ENCODE measurements at places on chromosomes 1 and 21.

GRCh38 chr1:16982902-16983301 is 2.5 kb upstream of the MFAP2 start:
- DNase-seq, result no peak

- no peak for DNase-seq
Measured at GRCh38 chr1:243230914-243231313, 24.2 kb downstream of the CEP170 start.

- no peak for DNase-seq
Measured at GRCh38 chr1:109476825-109477224, 6.9 kb upstream of the ATXN7L2 start.

- DNase-seq, result no peak
Measured at GRCh38 chr1:36161641-36162531, 5.9 kb downstream of the MAP7D1 start.

DNA sequence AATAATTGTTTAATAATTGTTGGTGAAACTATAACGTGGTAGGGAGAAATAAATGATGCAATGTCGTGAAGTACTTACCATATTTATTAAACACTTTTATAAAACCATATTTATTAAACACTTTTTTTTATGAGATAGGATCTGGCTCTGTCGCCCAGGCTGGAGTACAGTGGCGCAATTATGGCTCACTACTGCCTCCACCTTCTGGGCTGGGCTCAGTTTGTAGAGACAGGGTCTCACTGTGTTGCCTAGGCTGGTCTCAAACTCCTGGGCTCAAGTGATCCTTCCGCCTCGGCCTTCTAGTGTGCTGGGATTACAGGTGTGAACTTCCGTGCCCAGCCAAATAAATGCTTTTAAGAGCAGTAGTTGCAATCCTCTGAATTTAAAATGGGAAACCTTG is 76.0 kb upstream of the PGD start:
- no peak for DNase-seq

GRCh38 chr1:156388174-156389137 is 19.4 kb downstream of the RHBG start:
- DNase-seq, result no peak

DNA sequence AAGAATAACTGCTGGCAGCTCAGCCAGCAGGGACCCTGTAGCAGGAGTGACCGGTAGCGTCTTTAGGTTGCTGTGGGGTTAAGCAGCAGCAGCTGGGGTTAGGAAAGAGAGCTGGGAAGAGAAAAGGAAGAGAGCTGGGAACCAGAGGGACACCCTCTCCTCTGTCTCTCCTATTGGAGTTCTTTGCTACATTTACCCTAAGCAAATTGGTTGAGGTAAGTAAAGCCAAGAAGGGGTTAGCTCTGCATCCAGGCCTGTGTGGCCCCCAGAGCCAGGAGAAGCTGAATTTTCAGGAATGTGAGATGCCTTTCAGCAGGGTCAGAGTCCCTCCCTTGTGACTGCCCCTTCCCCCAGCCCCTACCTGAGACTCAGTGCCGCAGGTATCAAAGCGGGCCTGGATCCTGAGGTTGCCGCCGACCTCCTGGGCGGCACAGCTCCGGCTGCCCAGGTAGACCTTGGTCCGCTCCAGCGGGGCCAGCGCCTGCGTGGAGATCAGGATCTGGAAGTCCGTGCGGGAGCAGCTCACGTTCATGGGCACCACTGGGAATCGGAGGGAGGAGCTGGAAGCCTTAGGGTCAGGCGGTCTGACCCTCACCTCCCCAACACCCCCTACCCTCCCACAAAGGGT is 16.4 kb downstream of the CDCP2 start:
- DNase-seq, result no peak

- DNase-seq, result peak; percentile 73
Measured at GRCh38 chr1:8817412-8818324, at the start of gene RERE. TSS of gene RERE (minus strand) at chr1:8817640.

DNA sequence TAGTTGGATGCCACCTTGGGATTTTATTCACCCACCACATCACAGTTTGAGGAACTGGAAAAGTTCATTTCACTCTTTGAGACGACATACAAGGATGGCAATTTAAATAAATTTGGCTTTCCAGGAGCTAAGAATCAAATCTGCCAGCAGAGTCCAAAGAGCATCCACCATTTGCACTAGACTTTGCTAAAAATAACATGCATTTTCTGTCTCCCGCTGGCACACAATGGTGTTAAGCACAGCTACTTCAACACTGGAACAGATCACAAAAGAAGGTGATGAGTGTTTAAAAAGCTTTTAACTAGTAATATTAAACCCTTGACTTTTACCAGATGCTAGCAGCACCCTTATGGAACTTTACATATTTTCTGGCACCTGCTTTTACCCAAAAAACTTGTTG is 44.6 kb downstream of the MAEL start:
- no peak for DNase-seq

GRCh38 chr1:227884370-227885134 is 63.2 kb downstream of the WNT9A start:
- no peak for DNase-seq

DNA sequence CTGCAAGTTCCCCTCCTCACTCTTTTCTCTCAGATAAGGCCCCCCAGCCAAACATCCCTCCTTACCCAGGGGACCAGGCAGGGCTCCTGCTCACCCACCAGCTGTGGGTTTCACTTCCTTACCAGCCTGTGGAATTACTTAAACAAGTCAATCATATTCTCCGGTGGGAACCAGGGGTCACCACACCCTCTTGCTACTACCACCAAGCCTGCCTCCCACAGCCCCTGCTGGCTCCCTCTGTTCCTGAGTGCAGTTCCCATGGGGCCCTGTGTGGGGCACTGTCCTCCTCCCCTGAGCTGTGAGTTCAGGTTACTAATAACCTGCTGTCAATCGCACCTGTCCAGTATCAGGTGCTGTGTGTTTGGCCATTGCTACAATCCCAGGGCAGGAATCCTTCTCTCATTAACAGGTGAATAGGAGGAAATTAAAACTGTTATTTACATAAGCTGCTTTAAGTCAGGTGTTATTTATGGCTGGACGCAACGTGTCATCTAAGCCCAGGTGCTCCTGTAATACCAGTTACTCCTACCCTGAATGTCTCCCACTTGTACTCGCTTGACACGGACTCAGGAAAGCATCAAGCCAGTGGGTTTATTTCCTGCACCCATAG is 53.1 kb upstream of the LBR start:
- no peak for DNase-seq

GRCh38 chr1:207134581-207134980 is 30.5 kb downstream of the C4BPA start:
- DNase-seq, result no peak

DNA sequence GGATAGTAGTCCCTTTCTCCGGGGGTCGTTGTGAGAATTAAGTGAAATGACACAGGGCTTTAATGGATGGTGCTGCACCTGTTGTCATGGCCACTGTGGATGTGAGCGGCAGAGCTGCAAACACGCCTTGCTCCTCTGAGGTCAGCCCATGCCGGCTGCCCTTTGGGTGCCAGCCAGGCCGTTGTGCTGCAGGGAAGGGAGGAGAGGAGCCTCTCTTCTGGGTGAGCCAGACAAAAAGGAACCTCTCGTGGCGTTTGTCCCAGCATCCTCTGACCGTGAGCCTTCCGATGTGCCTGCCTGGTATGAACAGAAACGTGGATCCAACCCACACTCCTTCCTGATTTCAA is 383.0 kb upstream of the VAMP3 start:
- DNase-seq, result no peak

GRCh38 chr1:240765732-240766363 is 153.9 kb upstream of the GREM2 start:
- DNase-seq, result peak; percentile 70

DNA sequence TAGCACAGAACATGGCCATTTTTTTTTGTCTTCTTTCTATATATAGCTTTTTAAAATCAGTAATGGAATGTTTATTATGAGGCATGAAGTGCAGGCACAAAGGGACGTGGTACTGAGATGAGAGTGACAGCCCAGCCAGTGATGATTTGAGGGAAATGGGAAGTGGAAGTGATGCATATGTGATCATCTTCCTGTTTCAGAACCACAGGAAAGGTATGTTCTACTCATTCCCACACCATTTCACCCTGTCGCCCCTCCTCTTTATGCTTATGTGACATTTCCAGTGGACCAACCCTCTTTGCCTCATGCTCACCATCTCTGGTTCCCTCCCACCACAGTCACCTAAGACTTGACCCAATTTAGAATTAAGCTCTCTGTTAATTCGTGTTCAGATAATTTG is 24.3 kb downstream of the PTGS2 start:
- no peak for DNase-seq

DNA sequence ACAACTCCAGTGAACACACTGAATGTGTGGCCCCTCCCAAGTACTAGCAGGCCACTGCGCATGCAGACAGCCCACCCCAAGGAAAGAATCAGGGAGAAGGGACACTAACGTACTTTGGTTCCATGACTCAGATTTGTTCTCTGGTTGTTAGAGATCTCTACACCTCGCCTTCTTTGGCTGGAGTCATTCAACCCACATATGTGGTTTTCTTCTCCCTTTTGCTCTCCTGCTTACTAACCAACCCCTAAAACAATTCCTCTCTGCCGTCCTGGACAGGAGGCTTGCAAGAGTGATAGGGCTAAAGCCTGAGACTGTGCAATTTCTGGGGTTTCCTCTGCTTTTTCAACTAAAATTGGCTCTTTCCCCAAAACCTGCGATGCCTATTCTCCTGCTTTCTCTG is 5.7 kb upstream of the CD48 start:
- no peak for DNase-seq

GRCh38 chr1:76713535-76713934 is 153.7 kb upstream of the ST6GALNAC5 start:
- no peak for DNase-seq

DNA sequence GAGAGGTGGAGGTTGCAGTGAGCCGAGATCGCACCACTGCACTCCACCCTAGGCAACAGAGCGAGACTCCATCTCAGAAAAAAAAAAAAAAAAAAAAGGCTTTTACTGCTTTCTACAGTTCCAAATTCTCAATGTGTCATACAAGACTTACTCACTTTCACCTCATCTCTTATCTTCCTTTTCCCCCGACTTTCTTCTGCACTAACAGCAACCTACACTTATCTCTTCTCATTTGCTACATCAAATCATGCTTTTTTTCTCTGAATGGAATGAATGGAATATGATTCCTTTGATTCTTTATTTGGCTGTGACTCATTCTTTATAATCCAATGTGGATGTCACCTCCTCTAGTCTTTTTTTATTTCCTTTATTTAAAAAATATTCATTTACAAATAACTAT is 168.4 kb upstream of the DMRTA2 start:
- no peak for DNase-seq

DNA sequence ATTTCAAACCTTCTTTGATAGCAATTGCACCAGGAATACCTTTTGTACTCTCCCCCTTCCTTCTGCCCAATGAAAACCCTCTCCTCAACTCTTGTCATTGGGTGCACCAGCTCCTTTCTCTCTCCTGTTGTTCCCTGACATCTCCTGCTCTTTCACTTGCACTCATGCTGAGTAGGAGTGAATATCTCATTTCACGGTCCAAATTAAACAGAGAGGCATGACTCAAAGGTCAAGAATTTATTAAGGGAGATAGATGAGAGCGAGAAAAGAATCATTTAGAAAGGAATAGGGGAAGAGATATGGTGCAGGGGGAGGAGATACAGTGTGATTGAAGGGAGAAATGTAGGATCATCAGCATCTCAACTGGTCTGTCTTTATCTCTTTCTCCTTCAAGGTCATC is 22.1 kb downstream of the AIM2 start:
- DNase-seq, result no peak

GRCh38 chr1:71019233-71019969 is 28.2 kb downstream of the PTGER3 start:
- no peak for DNase-seq

DNA sequence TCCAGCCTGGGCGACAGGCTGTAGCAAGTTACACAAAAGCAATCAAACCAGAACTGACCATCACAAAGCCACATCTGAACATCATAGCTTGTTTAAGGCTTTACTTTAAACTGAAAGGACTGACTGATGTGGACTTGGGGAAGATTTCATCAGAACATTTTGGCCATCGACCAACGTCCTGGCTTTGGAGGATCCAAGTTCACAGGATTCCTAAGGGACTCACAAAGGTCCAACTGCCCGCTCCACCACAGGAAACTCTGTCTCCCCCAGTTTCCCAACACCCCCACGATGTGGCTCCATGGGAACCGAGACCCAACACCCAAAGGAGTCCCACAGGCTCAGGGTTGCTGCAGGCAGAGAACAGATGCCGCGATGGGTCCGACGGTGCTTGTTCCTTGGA is 9.3 kb downstream of the SSU72 start:
- DNase-seq, result no peak

- no peak for DNase-seq
Measured at GRCh38 chr1:45640293-45640692, 16.4 kb upstream of the CCDC17 start.

DNA sequence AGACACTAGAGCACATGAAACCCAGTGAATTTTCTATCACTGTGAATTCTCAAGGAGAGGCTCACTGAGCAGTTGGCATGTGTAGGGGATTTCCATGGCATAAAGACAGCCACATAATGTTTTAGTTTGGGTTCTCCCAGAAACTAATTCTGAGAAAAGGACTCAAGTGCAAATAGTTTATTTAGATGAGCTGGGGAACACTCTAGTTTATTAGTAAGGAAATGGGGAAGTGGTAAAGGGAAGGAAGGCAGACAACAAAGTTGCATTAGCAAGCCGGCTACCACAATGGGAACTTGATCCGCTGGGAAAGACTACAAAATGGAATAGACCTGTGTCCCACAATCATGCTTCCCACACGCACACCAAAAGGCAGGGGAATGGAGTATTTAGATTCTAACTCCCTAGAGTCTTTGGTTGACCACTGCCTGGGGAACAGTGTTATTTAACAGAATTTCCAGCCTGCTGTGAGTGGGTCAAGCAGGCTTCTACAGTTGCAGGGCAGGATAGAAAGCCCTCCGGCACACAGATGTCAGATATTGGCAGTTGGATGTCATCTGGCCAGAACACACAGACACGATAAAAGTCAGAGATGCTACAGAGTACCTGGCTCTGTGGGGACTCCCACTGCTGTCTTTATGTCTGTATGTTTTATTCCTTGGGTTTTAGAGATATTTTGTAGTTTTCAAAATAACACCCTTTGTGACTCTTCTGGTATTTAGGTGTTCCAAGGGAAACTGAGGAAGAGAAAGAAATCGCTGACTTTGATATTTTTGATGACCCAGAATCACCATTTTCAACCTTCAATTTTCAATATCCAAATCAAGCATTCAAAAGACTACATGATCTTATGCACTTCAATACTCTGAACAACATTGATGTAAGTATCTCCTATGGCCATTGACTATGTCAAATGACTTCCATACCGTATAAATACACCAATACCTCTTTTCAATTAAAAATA is 150.1 kb downstream of the PLA2G4A start:
- no peak for DNase-seq

- no peak for DNase-seq
Measured at GRCh38 chr1:90834886-90835660, 118.0 kb upstream of the BARHL2 start.
